ENCODE measurements at places on chromosomes 3 and 15.

- no peak for DNase-seq
These were observed 69.6 kb upstream of the ATP13A3 start for GRCh38 chr3:194556086-194557056.

DNA sequence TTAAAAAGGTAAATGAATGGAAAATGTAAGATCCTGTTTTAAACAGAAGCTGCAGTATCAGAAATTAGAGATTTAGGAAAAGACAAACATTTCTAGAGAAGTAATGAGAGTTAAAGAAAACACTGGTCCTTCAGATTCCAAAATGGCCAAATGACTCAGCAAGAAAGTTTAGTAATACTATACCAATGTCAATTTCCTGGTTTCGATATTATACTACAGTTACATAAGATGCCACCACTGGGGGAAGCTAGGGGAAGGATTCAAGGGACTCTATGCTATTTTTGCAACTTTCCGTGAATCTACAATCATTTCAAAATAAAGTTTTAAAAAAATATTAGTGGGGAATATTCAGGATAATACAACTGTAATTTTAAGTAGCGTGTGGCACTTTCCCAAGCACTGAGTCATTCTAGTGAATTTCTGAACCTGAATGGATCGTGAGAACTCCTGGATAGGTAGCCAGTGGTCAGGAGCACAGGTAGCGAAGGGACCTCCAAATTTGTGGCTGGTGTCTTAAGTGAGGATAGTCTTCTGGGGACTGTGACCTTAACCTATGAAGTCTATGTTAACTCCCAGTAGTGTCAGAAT lies 37.6 kb downstream of the TMCC1 start:
- no peak for DNase-seq

DNA sequence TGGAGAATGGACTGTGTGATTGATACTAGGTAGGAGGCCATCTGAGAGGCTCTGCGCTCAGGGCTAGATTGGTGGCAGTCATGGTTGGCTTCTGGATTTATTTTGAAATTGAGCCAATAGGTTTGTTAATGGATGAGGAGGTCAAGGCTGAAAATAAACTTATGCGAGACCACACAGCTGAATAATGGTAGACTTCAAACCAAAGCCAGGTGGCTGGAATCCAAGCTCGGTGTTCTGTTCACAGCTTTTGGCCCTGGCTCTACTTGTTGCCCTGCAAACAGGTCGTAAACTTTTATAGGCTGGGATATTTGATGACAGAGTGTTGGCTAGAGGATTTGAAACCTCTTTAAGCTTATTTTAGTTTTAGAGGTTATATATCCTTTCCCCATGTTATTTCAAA lies 160.4 kb downstream of the CHL1 start:
- DNase-seq = no peak

- no peak for DNase-seq
These were observed 252.0 kb downstream of the CACNA2D3 start for GRCh38 chr3:54374214-54374852.

- no peak for DNase-seq
These were observed 3.8 kb upstream of the KATNBL1 start for GRCh38 chr15:34213690-34214089.

DNA sequence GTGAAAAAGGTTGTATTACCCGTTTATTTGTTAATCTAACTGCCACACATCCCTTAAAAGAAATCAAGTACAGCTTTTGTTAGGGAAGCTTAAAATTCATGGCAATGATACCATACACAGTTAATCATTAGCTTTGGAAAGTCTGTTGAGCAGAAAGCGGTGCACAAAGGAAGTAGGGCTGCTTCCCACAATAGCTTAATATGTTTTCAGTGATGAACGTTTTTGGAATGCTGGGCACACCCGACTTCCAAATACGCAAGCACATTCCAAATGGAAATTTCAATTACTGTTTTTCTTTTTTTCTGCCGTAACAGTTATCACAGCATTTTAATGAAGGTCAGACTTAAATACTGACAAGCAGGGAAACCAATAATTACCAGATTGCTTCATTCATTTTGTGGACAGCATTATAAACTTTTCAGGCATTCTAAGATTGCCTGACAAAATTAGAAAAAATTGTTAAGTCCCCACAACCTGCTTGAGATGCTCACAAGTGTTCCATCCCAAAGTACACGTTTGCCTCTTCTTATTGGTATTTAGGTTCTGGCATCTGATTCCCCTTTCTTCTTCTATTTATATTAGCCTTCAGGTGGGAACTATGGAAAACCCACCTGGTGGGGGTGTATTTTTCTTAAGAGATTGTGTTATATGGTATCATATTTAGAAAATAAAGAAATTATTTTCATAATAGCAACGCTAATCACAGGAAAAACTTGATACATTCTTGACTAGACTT lies 1.1 kb upstream of the ECT2 start:
- no peak for DNase-seq

- DNase-seq = no peak
These were observed 37.7 kb downstream of the BUB1B start for GRCh38 chr15:40198355-40199085.

DNA sequence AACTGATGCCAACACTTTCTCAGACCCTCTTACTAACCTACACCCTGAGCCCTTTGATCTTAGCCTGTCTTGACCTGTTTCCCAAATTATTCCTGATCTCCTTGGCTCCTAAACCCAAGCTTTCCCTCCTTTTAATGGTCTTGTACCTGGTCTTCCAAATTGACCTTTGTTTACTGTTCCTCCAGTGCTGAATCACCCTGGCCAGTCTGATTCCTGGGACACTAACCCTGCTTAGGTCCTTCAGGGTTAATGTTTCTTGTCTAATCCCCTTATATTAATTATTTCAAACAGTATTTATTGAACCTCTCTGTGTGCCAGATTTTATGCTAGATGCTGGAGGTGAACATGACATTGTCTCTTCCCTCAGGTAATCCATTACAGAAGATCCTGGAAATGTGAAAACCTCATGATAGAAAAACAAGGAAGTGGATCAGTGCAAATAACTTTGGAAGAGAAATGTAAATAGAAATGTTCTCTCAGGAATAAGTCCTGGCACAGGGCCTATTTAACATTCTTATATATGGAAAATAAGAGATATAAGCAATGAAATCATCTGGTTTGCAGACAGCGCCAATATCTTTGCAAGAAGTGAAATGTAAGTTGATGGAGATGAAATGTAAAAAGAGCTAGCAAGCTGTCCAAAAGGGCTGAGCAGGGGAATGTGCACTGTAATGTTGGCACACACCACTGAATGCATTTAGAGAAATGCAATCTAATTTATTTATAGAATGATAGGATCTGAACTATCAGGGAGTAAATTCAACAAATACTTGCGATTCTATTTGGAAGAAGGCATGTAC lies 20.7 kb downstream of the HGD start:
- DNase-seq = no peak

DNA sequence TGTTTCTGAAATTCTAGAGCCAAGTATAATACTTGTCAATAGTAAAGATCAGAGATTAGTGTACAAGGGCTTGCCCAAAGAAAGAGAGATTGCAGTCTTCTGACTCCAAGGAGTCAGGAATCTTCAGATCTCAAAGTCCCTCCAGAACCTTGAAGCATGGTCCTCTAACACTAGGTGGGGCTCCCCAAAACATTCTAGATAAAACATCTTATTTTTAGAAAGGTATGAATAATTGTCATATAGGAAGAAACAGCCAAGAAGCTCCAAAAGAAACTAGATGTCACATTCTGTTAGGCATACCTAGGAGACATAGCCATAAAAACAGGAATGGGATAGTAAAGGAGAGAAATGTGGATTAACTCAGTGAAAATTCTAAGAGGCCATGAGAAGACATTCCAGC lies 10.7 kb downstream of the MUC13 start:
- DNase-seq = no peak

- DNase-seq = no peak
These were observed 421.3 kb downstream of the PYDC2 start for GRCh38 chr3:191882289-191882688.

DNA sequence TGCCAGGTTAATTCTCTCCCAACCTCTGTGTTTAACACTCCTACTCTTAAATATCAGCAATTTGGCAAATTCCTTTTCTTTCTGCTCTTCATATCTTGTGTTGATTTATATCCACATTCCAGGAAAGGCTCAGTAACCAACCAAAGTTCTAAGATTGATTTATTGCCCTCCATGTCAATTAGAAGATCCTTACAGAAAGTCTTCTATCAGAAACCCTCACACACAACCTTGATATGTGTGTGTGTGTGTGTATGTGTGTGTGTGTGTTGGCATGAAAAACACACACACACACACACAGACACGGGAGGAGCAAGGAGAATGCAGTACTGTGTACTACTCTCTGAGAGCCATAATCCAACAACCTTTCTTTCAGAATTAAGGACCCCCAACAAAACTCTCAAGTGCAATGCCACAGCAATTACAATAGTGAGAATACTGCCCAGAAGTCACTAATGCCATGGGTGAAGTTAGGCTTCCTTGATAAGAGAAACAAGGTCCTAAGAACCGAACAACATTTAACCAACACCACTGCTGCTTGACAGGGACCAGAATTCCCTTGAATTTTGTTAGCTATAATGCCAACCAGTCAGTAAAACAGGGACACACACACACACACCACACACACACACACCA lies 1.1 kb downstream of the LSAMP start:
- no peak for DNase-seq

DNA sequence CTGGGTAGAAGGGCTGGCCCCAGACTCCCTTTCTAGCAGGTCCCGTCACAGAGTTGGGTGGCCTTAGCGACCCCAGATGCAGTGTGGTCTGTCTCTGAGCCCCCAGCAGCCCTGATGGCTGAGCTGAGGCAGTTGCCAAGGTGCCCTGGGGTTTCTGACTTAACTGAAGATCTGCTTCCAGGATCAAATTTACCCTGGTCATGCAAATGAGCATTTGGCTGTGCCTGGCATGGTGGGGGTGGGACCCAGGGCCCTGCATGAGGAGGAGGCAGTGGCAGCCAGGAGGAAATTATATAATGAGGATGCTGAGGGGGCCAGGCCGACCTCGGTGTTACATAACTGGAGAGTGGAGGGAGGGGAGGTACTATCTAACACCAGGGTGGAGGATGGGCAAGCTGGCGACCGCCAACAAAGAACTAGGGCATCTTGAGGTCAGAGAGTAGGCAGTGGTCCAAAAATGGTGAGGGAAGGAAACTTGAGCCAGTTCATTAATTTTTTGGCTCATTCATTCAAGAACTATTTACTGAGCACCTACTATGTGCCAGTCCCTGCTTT lies 16.4 kb downstream of the PLEKHO2 start:
- no peak for DNase-seq

DNA sequence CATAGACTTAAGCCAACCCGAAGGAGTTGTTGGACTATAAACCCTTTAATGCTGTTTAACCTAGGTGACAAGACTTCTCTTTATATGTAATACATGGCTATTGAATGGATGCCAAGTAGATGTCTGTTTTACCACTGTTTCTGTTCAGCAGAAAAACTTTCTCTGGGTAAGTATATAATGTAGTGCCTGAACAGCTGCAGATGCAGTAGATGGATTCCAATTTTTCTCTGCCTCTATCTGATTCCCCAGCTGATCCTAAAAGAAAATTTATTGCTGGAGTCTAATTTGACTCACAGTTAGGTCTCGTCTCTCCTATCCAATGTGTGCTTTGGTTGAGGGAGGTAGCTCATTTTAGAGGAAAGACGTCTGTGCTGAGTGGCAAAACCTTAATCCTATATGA lies 256.5 kb upstream of the CBLB start:
- DNase-seq = no peak

DNA sequence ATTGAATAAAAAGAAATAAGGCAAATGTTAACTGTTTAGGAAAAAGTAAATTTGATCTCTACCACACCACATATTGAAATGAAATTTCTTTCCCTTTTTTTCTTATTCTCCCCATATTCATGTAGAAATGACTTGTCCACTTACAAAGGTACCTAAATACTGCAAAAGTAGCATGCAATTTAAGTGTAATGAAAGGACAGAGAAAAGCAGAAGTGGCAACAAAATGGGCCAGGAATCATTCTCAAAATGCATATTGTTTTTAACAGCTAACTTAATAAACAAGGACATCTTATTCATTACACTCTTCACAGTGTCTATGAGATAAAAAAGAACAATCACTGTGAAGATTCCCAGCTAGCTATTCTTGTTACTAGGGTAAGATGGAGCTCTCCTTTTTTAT lies 40.6 kb upstream of the FGF7 start:
- DNase-seq = no peak

- no peak for DNase-seq
These were observed 158.9 kb downstream of the ISL2 start for GRCh38 chr15:76495487-76495886.

- no peak for DNase-seq
These were observed 59.0 kb downstream of the RORA start for GRCh38 chr15:61169904-61170695.

DNA sequence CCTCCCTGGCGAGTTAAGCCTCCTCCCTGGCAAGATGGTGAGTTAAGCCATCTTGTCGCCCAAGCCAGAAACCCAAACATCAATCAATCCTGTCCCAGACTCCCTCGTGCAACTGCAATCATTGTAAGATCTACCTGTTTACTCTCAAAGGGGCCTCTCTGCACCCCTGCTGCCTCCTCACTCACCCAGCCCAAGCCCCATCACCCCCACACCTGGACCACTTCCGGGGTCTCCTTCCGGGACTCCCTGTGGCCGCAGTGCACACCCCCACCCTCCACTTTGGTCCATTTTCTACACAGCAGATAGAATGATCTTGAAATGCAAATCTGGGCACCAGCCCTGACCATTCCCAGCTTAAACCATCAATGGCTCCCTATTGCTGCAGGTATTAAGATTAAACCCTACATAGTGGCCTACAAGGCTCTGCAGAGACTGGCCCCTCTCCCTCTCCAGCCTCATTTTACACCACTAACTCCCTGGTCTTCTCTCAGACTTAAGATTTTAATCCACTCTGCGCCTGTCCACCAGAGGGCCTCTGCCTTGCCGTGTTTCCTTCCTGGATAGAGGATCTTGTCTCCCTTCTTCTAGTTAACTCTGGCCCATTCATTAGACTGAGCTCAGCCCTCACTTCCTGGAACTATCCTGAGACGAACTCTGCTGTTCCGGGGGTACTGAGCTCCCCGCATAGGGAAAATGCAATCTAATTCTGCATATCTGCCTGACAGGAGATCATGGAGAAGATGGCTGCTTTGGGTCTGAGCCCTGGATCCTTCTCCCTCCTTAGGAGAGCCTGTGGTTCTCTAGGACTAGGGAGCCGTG lies 41.9 kb upstream of the SLC6A1 start:
- DNase-seq = no peak

GRCh38 chr15:42031198-42031915 lies 10.5 kb upstream of the PLA2G4E start:
- DNase-seq = no peak

DNA sequence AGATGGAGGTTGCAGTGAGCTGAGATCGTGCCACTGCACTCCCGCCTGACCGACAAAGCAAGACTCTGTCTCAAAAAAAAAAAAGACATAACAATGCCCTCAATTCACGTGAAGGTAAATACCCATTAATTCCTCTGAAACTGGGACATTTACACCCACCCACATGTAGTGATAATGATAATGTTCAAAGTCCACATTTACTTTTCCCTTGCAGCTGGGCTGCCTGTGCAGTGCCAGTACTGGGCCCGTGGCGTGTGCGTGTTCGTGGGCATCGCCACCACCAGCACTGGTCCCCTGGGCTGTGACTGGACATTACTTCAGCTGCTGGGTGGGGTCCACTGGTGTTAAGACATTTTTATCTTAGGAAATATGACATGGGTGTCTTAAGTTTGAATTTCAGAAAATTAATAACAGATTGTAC lies 123.6 kb downstream of the SLC25A26 start:
- DNase-seq = no peak

Data from stimulated activated CD4-positive, alpha-beta T cell treated with anti-CD3 and anti-CD28 coated beads, Interleukin-4, amount 100 ng/mL, for 48 hours (primary cell).